ENCODE measurements at places on chromosomes 2 and 18.

GRCh38 chr2:129203331-129203730 lies 776.1 kb upstream of the RAB6C start:
- DNase-seq: no peak

GRCh38 chr2:180999274-180999964 lies 19.0 kb downstream of the UBE2E3 start:
- no peak for DNase-seq

DNA sequence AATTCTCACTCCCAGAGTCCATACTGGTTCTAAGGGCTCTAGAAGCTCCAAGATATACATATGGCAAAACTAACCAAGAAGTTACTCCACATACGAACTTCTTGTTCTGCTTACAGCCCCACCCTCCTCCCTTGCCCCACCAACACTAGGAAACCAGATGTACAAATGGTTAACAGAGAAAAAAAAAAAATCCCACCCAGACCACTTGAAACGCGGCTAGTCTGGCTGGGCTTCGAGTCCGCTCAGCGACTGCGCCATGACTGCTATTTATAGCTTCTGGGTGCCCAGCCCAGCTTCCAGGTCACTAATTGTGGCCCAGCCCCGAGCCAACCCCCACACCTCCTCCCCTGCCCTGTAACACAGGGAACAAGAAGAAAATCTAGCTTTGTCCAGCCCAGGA lies 47.0 kb upstream of the IHH start:
- DNase-seq: no peak

DNA sequence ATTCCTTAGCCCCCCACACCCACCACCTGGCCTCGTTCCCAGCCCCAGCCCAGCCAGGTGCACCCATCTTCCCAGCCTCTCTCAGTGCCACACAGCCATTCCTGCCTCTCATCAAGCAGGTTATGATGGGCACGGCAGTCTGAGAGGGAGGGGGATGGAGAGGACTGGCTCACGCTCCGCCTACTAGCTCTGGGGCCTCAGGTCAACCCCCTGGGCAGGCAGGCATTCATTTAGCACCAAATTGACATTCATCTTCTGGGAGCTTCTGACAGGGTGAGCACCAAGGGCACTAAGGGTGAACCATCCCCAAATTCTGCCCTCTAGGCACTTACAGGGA lies 66.2 kb upstream of the FOSL2 start:
- DNase-seq: no peak

DNA sequence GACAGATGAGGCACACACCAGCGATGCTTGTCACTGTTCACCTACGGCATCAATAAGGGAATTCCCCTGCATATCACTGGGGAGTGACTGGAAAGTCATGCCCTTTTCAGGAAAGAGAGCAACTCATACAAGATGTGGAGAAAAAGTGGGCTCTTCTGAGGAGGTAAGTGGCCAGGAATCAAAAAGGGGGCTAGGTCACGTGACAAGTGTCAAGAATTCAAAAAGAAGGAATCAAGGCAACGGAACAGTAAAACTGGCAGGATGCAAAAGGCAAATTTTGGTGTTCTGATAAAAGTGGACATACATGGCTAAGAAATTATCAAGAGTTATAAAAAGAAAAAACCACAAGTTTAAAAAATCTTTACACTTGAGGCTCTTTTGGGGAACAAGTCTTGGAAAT lies 190.7 kb upstream of the ACAA2 start:
- no peak for DNase-seq

GRCh38 chr18:34031810-34032209 lies 192.9 kb downstream of the NOL4 start:
- peak; percentile 22 for DNase-seq

GRCh38 chr2:161426455-161426921 lies 10.4 kb downstream of the TBR1 start:
- no peak for DNase-seq

DNA sequence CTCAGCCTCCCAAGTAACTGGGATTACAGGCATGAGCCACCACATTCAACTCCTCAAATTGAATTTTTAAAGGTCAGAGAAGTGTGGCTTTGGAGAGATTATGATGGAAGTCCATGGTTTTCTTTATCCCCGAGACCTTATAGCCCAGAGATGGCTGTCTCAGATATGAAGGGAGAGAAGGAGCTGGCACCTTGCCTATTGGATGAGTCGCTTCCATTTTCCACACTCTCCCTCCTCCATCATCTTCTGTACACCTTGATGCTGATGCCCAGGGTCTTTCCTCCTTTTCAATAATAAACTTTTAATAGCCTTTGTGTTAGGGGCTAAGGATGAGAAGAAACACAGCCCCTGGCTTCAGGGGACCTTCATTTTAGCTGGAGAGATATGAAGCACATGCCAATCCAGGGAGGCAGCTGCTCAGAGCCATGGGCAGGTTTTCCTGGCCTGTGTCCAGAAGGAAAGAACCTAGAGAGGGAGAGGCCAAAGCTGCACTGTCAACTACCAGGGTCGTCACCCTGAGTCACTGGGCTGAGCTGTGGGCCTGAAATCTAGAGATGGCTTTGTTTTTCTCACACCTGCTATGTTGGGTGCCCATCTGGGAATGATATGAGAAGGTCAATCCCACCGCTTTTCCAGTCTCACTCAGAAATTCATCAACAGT lies 146.0 kb upstream of the SERTAD2 start:
- peak; percentile 68 for DNase-seq

GRCh38 chr2:222993920-222994650 lies 57.9 kb upstream of the KCNE4 start:
- peak; percentile 62 for DNase-seq

GRCh38 chr2:198028955-198029354 lies 224.6 kb downstream of the PLCL1 start:
- no peak for DNase-seq

GRCh38 chr2:29063646-29064345 lies 10.5 kb downstream of the PCARE start:
- no peak for DNase-seq

DNA sequence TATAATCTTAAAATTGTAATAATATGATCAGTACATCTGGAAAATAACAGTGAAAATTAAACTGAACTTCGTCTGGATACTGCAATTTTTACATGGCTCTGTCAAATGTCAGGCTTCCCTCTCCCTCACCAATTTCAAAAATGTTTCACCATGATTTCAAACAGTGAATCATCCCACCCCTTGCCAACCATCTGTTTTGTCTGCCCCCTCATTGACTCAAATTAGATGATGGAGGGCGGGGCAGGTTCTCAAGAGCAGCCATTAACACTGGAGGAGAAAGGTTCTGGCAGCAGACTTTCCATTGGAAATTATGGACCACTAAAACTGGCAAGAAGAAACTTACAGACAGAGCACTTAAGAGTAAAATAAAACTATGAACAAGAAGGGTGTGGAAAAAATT lies 1195.7 kb upstream of the ZEB2 start:
- DNase-seq: peak; percentile 7

DNA sequence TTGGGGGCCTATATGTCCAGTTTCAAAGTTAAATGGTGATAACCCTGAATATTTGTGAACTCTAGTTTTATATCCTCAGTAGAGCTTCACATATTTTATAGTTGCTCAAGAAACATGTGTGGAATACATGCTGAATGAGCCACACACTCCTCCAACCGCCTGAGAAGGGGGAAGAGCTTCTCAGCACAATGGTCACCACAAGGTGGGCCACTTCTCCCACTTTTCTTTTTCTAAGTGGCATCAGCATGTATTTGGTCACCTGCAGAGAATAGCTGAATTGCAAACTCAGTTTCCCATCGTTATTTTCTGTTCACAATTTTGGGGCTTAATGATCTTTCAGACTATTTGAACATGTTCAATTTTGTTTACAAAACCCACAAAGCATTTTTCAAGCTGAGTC lies 340.5 kb downstream of the PARD3B start:
- peak; percentile 3 for DNase-seq

DNA sequence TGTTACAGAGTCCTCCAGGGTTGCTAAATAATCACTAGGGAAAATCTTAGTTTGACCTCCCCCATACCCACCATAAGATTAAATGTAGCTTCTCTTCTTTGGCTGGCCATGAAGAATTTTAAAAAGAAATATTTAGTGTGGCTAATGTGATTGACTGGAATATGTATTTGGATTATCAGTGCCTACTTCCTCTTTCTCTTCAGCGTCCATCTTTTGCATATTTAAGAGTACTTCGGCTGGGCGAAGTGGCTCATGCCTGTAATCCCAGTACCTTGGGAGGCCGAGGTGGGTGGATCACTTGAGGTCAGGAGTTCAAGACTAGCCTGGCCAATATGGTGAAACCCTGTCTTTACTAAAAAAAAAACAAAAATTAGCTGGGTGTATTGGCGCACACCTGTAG lies 28.8 kb downstream of the ADAM23 start:
- no peak for DNase-seq

GRCh38 chr2:59233448-59233847 lies 992.3 kb upstream of the FANCL start:
- no peak for DNase-seq

GRCh38 chr2:44171018-44171417 lies 2.3 kb downstream of the PPM1B start:
- peak; percentile 30 for DNase-seq

- no peak for DNase-seq
These were observed 45.1 kb upstream of the RBMS1 start for GRCh38 chr2:160538559-160539355.

DNA sequence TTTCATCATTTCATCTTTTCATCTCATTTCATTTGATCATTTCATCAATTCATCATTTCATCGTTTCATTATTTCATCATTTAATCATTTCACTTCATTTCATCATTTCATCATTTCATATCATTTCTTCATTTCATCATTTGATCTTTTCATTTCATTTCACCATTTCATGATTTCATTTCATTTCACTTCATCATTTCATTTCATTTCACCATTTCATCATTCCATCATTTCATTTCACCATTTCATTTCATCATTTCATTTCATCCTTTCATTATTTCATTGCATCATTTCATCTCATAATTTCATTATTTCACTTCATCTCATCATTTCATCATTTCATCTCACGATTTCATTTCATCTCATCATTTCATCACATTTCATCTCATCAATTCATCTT lies 127.8 kb downstream of the ANKRD30BL start:
- no peak for DNase-seq

DNA sequence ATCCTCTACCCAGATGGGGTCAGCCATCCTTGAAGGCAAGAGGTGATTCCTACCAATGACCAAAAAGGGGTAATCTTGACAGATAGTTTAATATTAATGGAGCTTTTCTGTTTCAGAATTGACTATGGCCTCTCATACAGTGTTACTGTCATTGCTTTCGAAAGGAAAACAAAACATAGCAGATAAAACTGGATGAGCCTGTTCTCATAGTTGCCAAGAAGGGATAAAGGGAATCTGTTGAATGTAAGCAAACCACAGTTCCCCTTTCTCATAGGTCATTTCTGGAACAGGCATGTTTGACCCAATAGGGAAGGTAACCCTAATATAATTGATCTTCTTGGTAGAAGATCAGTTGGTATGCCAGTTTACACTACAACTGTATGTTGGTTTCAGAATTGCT lies 1.6 kb downstream of the RAB27B start:
- no peak for DNase-seq

DNA sequence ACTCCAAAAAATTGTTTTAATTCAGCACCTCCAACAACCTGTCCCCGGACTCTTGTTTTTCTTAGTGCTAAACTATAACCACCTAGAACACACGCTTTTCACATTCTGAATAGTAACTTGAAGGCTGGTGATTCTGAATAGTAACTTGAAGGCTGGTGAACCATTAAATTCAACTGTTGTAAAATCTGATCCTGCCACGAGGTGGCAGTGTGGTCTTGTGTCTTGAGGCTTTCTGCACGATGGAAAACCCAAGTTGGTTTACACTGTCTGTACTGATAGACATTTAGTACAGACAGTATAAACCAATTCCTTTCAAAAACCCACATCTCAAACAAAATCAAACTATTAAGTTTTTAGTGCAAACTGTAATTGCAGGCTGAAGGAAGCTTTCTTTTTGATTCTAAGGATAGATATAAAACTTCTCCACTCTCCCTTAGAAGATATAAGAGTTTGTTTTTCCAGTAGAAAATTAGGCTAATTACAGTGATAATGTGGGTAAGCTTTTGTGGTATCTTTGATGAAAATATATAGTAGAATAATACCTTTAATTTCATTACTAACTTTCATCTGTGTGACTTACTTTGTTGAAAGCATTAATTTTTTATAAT lies 57.6 kb downstream of the VAPA start:
- peak; percentile 73 for DNase-seq

DNA sequence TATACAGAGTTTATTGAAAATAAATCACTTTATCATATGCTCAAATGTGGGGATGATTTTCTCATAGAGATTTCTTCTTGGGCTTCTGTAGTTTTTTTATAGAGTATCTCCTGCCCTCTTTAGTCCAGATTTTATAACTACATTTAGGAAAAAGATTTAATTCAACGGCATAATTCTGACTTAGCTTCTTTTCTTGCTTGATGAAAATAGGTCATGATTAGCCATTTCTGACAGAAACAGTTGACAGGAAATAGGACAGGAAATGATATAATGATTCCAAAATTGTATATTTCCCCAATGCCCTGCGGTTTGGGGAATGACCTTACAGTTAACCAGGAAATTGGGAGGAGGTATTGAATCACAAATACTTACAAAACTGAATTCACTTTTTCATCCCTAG lies 1531.9 kb upstream of the ACVR2A start:
- peak; percentile 73 for DNase-seq

DNA sequence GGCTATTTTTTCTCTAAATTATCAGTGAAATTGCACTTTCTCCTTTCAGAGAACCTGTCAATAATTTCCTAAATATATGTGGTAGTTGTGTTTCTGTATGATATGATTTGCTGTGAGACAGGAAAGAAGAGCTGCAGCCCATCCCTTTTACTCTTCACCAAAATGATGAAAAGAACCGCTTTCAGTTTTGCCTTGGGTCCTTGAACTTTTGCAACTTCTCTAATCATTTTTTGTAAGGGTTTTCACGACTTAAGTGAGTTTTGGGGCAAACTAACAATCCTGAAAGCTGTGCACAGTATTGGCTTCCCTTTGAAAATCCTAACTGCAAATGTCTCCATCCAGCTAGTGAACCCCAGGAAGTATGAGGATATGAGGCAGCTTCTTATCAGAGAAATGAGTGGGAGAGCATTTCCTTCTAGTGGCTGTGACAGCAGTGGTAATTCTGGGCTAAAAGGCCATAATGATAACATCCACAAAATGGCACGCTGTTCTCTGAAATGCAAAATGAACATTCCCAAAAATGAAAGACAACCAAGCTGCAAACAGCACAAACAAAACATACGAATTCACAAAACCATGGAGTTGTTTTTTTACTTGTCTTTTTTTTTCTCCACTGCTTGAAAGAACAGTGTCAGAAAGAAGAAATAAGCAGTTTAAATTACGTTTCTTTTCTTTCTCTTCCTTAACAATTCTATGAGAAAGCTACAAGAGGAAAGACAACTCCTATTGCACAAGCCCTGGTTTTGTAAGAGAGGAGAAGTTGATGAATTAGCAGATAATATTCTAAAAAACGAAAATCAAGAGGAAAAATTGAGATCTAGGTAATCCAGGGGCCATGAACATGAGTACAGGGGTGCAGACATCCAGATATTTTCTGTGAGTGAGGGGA lies 1291.6 kb upstream of the ZEB2 start:
- DNase-seq: no peak

All from HT1080 (cell line).